ENCODE measurements at places on chromosomes 7 and 10. TPM values are rescaled to one million over a fixed set of nuclear protein-coding genes. Genes with fewer than 3 reads are reported as not detected.

The RAMP3 gene
- total RNA-seq: not detected

The LLCFC1 gene
- not detected for total RNA-seq

- peak; percentile 36 for DNase-seq
These were observed 376 bp downstream of the GNA12 start for GRCh38 chr7:2843711-2844152.

The REPIN1 gene
- total RNA-seq: 54.1 TPM

The PDE1C gene
- total RNA-seq: not detected

DNA sequence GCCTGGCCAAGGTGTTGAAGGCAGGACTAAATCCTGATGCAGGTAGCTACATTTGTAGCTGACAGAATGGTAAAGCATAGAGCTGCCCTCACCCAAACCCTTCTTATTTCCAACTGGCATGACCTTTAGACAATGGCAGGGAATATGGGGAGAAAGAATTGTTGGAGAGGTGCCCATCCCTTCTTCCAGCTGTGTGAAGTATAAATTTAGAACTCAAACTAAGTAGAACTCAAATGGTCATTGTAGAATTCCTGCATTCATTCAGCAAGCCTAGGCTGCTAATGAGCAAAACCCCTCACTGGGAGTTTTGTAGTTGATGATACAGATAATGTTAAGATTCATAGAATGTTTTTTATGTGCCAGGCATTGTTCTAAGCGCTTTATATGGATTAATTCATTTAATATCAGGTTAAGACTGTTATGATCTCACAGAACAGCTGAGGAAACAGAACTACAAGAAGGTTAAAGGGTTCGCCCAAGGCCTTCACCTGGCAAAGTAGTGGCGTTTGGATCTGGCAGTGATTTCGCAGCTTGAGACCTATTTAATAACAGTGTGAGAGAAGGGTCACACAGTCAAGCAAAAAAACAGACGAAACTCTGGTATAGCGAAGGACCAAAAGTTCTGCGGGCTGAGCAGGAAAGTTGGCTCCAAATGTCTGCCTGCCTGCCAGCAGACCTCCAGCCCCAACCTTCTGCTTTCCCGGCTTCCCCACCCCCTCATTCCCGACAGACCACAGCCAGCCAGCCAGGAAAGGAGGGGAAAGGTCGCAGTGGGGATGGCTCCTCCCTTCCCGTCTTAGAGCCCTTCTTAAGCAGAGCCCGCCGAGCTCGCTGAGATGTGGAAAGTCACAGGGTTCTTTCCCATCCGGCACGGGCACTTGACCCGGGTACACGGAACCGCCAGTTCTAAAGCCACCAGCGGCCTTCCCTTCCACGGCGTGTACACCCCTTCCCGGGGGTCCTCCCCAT lies 1.6 kb upstream of the HILPDA start:
- no peak for DNase-seq

DNA sequence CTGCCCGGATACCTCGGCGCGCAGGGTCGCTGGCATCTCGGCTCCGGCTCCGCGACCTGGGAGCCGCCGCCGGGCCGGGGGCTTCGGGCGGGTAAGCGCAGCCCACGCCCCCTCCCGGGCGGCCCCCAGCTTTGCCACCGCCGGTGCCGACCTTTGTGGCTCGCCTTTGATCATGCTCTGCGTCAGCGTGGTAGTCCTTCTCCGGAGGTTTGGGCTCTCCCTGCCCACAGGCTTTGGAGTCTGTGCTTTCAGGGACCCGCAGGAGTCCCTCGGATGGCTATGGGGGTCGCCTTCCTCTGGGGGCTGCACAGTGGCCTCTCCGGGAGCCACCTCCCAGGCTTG lies 7.3 kb downstream of the ATP6V1F start:
- no peak for DNase-seq

DNA sequence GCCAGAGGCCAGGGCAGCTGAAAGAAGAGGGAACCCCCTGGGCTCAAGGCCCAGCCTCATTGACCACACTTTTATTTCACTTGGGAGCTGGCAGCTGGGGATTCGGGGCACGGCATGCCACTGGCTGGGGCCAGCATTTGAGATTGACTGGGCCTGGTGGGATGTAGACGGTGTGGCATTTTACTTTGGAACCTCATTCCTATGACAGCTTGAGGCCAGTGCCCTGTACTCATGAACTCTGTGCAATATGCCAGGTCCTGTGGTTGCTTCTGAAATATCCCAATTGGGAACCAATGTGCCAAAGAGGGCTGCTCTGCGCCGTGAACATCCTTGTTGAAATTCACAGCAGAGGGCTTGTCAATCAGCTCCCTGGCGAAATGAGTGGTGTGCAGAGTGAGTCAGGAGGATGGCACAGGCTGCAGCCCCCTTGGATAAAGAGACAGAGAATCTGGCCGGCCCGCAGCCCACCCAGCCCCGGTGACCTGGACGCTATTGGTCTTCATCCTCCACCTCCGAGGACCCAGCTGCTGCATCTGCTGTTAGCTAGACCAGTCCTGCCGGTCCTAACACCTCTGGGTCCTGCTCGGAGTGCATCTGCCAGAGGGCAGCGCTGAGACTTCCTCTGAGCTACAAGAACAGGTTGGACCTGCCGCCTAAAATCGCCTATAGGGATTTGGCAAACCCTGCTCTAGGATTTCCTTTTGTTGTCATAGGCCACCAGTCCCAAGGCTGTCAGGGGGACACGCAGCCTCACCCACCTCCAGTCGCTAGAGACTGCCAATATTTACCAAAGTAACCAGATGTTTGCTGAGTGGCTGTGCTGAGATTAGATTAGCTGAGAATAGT lies 58.0 kb downstream of the PRKAG2 start:
- no peak for DNase-seq

The IL2RA gene
- total RNA-seq: 2.5 TPM

- DNase-seq: no peak
These were observed 103.5 kb upstream of the FAM20C start for GRCh38 chr7:88927-89231.

The PRLHR gene
- not detected for total RNA-seq

DNA sequence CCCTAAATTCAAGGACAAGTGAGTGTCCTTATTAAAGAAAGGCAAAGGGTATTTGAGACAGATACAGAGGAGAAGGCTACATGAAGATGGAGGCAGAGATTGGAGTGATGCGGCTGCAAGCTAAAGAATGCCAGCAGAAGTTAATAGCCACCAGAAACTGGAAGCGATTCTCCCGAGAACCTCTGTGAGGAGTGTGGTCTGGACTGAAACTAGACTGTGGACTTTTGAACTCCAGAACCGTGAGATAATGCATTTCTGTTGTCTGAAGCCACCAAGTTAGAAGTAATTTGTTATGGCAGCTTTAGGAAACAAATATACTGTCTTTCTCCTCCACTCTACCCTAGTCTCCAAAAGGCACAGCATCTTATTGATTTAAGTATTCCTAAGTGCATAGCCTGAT lies 80.3 kb upstream of the CREB5 start:
- DNase-seq: no peak

The TBRG4 gene
- total RNA-seq: 79.7 TPM

- no peak for DNase-seq
These were observed 14.4 kb downstream of the TAS2R41 start for GRCh38 chr7:143492043-143492471.

The AP4M1 gene
- total RNA-seq: 3.9 TPM

DNA sequence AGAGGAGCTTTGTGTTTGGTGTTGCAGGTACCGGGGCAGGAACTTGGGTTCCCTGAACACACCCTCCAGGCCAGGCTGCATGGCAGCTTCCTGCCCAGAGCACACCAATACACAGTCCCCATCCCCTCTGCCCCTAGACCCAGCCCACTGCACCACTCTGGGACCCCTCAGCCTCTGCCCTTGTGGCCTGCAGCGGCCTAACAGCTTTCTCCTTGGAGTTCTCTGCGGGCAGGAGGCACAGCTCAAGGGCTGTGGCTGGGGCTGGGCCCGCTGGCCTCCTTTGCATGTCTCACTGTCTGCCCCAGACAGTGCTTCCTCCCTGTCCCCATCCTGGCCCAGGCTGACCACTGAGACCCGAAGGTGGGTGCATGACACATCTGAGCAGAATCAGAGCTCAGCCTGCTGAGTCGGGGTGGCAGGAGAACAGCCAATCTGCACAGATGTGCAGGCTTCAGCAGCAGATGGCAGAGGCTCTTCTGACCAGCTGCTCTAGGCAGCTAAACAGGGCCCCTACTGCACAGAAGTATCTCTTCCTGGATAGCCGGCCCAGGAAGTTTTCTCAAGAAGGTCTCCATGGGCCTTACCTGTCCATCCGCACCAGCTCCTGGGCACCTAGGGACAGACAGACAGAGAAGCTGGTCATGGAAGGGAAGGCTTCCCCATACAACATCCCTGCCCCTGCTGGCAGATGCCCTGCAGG lies 20.8 kb downstream of the VSIR start:
- no peak for DNase-seq

The HOXA1 gene
- total RNA-seq: 0.83 TPM

- no peak for DNase-seq
These were observed 428.3 kb upstream of the NPVF start for GRCh38 chr7:25656581-25657026.

GRCh38 chr7:2680792-2681490 lies 7.1 kb upstream of the AMZ1 start:
- DNase-seq: peak; percentile 66

The NUDT5 gene
- total RNA-seq: 13.6 TPM

GRCh38 chr10:14669576-14669975 lies 105.1 kb downstream of the FAM107B start:
- DNase-seq: no peak

GRCh38 chr10:52351914-52352330 lies 37.8 kb downstream of the DKK1 start:
- DNase-seq: no peak

DNA sequence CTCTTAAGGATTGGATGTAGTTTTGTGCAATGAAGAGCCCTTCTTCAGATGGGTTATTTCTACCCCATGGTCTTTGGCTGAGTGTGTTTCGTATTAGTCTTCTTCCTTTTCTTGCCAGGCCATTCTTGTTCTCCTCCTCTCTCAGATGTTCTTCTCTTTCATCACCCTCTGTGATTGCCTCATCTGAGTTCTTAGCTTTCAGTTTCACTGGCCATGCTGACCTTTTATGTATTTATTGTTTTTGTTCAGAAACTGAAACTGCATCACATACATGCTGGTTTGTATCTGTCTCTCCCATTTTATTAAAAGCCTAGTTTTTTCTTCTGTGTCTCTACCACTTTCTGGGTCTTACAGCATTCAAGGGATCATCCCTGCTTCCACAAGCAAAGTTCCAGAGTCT lies 21.7 kb upstream of the PCGF5 start:
- no peak for DNase-seq

The EPO gene
- not detected for total RNA-seq

DNA sequence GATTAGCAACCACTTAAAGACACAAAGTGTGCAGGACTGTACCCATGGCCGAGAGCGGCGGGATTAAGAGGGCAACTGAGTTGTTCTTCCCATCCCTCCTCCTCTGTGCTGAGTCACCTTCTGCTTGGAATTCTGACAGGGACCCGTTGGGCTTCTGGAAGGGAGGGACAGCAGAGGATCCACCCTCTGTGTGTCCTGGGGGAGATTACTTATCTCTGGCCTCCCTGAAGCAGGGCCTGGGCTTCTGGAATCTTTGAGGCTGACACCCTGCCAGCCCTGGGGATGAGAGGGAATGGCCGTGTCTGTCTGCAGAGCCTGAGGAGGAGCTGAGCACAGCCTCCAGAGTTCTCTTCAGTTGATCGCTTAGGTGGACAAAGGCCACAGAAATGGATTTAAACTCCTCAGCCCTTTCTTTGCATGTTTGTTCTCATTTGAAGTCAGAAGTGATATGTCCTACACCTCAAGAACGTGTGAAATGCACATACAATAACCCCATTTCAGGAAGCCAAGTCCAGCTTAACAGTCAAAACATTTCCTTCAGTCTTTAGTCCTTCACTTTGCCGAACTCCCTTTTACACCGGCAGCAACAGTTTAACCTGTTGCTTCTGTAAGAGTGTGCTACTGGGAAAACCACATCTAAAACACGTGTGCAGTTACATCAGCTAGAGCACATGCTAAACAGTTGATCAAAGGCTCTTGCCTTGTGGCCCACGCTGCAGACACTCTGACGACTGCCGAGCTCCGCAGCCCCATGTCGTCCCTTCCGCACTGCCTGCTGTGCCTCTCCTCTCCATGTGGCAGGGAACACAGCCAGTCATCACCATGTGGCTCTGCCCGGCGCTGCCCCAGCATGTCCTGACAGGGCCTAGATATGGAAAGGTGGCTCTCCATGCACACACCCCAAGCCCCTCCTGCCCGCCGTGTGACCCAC lies 55.7 kb downstream of the IKZF1 start:
- DNase-seq: peak; percentile 93

The HMX3 gene
- total RNA-seq: 0.47 TPM

- DNase-seq: no peak
These were observed 126.5 kb downstream of the SLIT1 start for GRCh38 chr10:97059006-97059871.

The SEC23IP gene
- total RNA-seq: 16.2 TPM

The CYP2C18 gene
- total RNA-seq: not detected

- DNase-seq: no peak
These were observed 22.2 kb downstream of the DNAJB12 start for GRCh38 chr10:72332423-72333111.

The MYH16 gene
- total RNA-seq: not detected

The IQCE gene
- 4.8 TPM for total RNA-seq

GRCh38 chr10:69866246-69866687 lies 64.6 kb downstream of the COL13A1 start:
- DNase-seq: no peak

- DNase-seq: no peak
These were observed 78.4 kb downstream of the CTBP2 start for GRCh38 chr10:125081931-125082330.

The ANAPC16 gene
- 48.0 TPM for total RNA-seq

The PILRA gene
- total RNA-seq: 10.2 TPM

- no peak for DNase-seq
These were observed 223.4 kb downstream of the DOCK4 start for GRCh38 chr7:111982804-111983203.

GRCh38 chr10:114412907-114413797 lies 8.8 kb upstream of the AFAP1L2 start:
- no peak for DNase-seq

The RHOBTB1 gene
- total RNA-seq: not detected

- DNase-seq: no peak
These were observed 42.4 kb upstream of the PRKAR2B start for GRCh38 chr7:107002126-107002525.

- DNase-seq: no peak
These were observed 38.4 kb downstream of the AMPH start for GRCh38 chr7:38592737-38593288.

DNA sequence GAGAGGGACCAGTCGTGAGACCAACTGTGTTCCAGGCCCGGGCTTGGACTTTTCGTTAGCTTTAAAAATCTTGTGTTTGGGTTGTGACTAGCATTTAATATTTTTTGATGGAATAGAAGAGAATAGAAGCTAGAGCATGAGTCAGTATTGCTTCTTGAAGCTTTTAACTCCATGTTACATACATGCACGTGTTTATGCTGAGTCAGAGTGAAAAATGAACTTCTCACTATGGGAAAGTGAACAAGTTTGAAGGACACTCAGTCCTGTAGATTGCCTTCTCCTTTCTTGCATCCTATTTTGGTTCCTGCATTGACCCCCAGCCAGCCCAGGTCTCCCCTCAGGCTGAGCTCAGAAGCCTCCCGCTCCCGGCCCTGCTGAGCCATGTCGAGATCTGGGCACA lies 31.8 kb downstream of the GHRHR start:
- no peak for DNase-seq

- no peak for DNase-seq
These were observed 16.6 kb upstream of the LANCL2 start for GRCh38 chr7:55348502-55348901.

GRCh38 chr10:73887294-73888039 lies 13.1 kb upstream of the CAMK2G start:
- DNase-seq: no peak

All from CD8-positive, alpha-beta T cell (primary cell).